Left ventricle myocardium superior (tissue), 1 donor: ENCODE measurements at places on chromosomes 2 and 18.

GRCh38 chr2:183010112-183010511, 28.1 kb downstream of the NCKAP1 start:
- DNase-seq = peak; percentile 40

- DNase-seq = no peak
Measured at GRCh38 chr2:235347691-235348090, 146.2 kb upstream of the AGAP1 start.

GRCh38 chr2:5164776-5165525, 527.2 kb upstream of the SOX11 start:
- no peak for DNase-seq

- DNase-seq = no peak
Measured at GRCh38 chr2:11589316-11589940, 55.6 kb downstream of the GREB1 start.

DNA sequence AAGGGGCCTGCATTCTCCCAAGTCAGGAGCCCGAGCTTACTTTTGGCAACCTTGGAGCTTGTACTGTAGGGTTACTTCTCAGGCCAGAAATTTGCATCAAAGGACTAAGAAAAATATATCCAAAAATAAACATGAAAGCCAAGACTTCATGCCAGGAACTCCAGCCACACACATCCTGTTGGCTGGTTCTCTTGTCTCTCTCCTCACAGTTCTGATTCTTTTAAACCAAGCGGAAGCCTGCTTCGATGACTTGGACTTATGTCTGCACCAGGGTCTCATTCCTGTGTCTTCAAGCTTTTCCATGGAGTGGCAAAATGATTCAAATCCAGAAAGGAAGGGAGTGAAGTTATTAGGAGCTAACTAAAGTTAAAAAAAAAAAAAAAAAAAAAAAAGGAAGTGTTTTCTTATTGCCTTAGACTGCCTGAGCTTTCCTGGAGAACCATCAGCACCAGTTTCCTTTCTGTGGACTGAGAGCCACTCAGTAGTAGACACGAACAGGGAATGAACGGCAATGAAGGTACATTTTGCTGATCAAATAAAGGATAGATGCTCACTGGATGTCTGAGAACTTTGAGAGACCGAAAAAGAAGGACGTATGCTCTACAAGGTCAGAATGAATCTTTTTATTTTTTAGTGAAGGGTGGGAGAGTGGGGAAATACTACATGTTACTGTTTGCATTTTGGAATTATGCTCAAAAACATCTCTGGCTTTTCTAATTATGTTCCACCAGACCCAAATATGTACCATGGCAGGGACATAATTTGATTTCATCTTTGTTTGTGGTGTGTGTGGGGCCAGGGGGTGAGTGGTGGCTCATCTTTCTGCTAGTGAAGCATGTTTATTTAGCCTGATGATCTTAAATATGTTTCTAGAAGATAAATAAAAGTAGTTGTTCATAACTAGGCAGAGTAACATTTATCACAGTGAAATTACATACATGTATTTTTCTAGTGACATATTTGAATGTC, 86.0 kb downstream of the RAPGEF4 start:
- no peak for DNase-seq
